ENCODE measurements at places on chromosomes 2 and 18. TPM values are rescaled to one million over a fixed set of nuclear protein-coding genes. Genes with fewer than 3 reads are reported as not detected.

The CCDC102B gene
- total RNA-seq = 20.1 TPM

The CDC42EP3 gene
- 25.3 TPM for total RNA-seq

The KCNF1 gene
- 13.3 TPM for total RNA-seq

The PARD6G gene
- 9.5 TPM for total RNA-seq

The CTAGE1 gene
- total RNA-seq = not detected

Measured in occipital lobe (tissue), 3 donors.